ENCODE measurements at places on chromosomes 4 and X.

DNA sequence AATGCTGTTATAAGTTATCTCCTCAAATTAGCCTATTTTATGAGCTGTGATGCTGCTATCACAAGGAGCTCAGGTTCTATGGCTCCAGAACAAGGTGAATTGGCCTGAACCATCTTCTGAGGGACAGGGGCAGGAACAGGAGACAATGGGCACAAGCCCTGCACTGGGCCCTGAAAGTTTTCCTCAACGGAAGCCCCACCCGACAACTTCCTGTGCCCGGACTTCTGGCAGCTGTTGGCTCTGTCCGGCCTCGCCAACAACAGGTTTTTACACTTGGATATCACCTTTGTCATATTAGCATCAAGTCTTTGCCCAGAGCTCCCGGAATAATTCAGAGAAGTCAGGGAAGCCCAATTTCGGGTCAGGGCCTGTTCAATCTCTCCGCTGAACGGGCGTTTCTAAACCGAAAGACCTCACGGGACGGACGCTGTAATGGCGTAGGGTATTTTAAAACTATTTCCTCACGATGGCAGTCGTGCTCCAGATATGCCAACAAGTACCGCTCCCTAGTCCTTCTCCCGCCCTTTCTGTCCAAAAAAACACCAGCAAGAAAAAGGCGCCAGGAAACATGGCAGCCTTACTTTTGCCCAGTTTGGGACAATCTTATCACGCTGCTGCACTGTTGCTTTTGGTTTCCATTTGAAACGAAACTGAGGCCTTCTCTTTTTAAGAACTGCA is 201.0 kb upstream of the STK26 start:
- DNase-seq, result no peak

- DNase-seq, result no peak
Measured at GRCh38 chr4:76748649-76749048, 149.3 kb downstream of the SOWAHB start.

GRCh38 chrX:10739426-10739825 is 119.0 kb upstream of the MID1 start:
- no peak for DNase-seq

DNA sequence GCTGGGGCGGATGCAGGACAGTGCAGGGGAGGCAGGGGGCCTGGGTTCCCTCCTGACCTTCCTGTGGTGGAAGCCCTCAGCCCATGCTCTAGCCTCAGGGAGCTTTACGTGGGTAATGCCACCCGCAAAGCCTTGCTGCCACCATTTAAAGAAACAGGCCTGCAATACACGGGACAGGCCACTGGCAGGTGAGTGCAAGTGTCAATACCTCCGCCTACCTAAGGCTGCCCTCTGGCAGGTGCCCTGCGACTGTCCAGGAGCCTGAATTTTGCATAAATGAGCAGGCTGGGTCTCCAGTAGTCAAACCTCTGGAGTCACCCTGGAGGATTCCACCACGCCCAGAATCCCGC is 5.9 kb downstream of the CRMP1 start:
- no peak for DNase-seq

DNA sequence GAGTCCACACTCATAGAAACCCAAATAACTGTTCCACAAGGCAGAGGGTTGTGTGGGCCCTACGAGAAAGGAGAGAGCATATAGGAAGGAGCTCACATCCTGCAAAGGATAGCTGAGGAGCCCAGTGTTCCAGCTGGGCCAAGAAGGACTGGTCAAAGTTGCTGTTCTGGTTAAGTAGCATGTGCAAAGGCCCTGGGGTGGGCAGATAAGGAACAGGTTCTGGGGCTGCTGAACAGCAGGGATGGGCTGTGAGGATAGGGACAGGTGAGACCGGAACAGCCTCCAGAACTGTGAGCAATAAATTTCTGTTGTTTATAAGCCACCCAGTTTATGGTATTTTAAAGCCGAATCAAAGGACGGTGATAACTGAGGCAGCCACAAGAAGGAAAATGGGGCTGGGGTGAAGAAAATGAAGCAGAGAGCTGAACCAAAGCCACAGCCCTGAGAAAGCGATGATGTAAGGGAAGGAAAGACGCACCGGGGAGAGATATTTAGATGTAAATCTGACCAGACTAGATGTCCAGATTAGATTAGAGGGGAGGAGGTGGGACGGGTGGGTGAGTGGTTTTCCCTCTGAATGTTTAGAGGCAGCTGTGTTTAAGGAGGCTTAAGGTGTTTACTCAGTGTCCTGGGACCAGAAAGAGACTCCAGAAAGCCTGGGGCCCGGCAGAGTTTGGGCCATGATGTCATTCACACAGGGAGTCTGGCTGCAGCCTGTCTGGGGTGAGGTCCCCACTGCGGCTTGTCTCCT is 180.8 kb upstream of the BCOR start:
- DNase-seq, result peak; percentile 66

DNA sequence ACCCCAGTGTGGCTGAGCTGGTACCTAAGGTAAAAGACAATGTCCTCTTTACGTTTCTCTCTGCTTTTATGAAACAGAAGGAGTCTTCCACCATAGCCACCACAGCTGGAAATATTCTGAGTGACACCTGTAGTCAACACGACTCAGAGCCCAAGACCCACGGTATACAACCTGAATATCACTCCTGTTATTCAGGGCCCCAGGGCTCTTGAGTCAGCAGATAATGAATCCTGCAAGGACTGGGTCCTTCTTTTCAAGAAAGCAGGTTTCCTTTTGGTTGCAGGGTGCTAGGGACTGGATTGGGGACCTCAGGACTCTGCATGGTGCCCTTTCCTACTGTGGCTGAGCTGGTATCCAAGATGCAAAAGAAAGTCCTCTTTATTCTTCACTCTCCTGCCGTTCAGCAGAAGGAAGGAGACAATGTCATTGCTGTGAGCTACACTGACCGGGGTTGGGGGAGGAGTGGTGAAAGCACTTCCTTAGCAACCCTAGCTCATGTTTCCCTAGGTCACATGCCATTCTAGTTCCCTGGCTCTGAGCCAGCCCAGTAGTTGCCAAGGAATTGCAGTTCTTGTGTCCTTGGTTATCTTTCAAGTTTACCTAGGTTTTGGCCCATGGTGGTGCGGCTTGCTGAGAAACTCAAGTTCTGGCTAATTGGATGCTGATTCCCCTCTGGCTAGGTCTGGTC is 23.7 kb upstream of the UNC5C start:
- no peak for DNase-seq

- DNase-seq, result no peak
Measured at GRCh38 chr4:118363166-118363565, 10.4 kb upstream of the PRSS12 start.

- DNase-seq, result peak; percentile 24
Measured at GRCh38 chrX:74578137-74578536, 36.3 kb downstream of the RLIM start.

DNA sequence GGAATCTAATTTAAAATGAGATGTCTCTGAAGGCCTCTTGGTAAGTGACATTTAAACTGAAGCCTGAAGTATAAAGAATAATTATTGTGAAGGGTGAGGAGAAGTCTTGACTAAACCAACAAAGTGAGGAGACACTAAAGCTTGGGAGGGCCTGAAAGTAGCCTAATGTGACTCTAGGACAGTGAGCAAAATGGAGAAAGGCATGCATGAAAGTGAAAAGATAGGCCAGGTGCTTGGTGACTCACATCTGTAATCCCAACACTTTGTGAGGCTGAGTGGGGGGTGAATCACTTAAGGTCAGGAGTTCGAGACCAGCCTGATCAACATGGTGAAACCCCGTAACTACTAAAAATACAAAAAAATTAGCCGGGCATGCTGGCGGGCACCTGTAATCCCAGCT is 46.9 kb upstream of the SMARCAD1 start:
- no peak for DNase-seq

- no peak for DNase-seq
Measured at GRCh38 chr4:67918428-67918827, 34.6 kb upstream of the TMPRSS11D start.

DNA sequence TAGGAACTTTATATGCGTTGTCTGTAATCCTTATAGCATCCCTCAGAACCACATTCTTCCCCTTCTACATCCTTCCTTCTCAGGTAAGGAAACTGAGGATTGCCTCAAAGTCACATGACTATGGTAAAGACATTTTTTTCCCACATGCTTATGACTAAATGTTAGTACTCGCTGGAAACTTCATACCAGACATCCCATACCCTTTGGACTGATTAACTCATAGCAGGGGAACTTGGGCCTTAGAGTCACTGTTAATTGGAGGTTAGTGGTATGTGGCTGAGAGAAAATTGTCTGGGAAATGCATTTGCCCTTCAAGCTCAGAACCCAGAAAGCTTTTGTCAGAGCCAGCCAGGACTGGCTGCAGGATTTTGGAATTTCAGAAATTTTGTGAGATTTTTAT is 155.0 kb downstream of the RELL1 start:
- no peak for DNase-seq

- no peak for DNase-seq
Measured at GRCh38 chr4:101155945-101156344, 191.4 kb downstream of the PPP3CA start.

DNA sequence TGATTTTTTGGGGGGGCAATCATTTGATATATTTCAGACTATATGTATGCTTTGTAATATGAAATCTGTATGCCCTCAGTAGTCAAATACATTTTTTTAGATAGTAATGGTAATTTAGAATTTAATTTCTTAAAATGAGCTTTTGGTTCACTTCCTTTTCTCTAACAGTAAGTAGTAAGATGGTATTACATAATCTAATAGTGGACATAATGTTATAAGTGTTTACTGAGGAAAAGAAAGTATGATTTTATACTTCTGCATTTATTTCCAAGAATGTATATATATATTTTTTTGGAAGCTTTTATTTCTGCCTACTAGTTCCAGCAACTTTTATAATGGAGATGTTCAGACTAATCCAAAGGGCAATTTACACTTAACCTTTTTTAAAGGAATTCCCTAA is 1450.7 kb upstream of the TENM3 start:
- DNase-seq, result no peak

DNA sequence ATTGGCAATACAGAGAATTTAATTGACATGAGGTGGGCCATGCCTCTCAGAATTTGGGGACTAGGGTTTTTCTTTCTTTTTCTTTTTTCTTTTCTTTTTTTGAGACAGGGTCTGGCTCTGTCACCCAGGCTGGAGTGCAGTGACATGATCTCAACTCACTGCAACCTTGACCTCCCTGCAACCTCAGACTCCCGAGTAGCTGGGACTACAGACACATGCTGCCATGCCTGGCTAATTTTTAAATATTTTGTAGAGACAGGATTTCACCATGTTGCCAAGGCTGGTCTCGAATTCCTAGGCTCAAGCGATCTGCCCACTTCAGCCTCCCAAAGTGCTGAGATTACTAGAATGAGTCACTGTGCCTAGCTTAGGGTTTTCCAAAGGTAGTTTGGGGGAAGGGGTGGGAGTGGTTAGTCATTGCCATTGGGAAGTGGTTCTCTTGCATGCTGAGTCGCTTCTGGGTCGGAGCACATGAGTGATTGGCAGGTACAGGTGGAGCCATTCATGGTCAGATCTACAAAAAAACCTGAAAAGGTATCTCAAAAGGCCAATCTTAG is 54.5 kb downstream of the MID2 start:
- no peak for DNase-seq

- DNase-seq, result no peak
Measured at GRCh38 chr4:17418010-17418409, 93.9 kb downstream of the QDPR start.

- no peak for DNase-seq
Measured at GRCh38 chr4:115780835-115781234, 667.4 kb upstream of the NDST4 start.

GRCh38 chr4:159169404-159170302 is 66.8 kb downstream of the RAPGEF2 start:
- DNase-seq, result no peak

- no peak for DNase-seq
Measured at GRCh38 chr4:186018784-186019183, 50.2 kb upstream of the TLR3 start.

DNA sequence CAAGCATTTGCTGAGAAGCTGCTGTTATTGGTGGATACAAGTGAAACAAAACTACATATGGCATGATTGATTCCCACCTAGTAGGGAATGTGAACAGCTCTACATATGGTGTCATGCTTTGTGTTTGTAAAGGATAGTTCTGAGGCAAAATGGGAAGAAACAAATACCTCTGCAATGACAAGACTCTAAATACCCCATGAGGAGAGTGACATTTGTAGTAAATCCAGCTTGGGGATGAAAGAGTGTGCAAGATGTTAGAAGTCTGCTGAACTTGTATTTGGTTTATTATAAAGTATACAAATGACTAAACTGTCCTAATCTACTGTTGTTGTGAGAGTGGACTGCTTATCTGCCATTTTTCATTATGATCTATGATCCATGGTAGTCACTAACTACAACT is 120.8 kb upstream of the HS3ST1 start:
- DNase-seq, result no peak

DNA sequence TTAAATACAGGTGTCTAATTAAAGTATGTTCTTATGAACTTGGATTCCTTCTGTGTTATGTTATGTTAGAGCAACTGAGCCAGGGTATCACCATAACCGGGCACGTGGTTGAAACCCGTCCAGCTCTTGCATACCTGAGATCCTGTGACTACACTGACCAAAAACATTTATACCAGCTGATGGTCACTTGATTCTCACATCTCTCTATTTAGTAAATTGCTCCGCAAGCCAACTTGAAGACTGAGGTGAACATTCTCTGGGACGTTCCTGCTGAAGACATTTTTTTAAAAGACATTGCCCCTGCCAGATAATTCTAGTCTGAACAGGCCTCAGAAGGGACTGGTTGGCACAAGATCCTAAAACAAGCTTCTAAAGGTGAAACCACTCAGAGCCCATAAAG is 550.0 kb upstream of the DIPK2B start:
- no peak for DNase-seq

DNA sequence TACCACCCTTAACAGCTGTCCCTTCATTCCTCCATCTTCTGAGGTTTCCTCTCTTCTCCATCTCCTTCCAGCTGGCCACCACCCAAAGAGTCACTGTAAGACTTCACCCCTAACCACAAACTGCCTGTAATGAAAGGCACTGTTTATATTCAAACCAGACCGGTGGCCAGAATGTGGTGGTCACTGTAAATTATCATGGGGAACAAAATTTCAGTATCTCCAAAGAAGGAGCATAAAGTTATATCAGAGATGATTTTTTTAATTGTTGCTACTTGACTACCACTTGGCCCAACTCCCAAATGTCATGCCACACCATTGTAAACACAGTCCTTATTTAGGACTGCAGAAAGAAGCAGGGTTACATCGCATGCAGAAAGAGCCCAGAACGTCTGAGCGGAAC is 44.8 kb downstream of the SMARCA1 start:
- DNase-seq, result no peak

GRCh38 chr4:174437324-174437723 is 85.0 kb downstream of the HPGD start:
- no peak for DNase-seq

DNA sequence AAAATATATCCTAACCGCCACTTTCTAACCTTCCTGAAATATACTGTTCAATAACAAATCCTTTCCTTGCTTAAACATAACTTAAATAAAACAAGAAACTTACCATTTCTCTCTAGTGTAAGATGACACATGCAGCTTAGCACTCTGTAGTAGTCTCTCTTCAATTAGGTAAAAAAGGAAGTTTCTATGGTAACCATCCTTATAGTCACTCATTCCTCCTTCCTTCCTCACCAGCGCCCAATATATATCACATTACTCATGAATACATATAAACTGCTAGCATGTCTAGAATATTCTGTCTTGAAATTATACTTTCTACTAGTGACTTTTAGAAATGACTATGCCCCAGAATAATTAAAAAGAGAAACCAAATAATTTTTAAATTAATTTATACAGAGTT is 112.2 kb downstream of the SNCA start:
- DNase-seq, result no peak
